Activated T-helper 2 cell treated with anti-CD3 and anti-CD28 coated beads, Interferon-gamma antibody, Interleukin-2, Interleukin-4, amounts not matched to agents 10 μg/mL and 5 μg/mL and 100 μg/mL, durations not matched to agents 14 hours and 24 hours and 36 hours (primary cell): ENCODE measurements at places on chromosomes 5 and 9. TPM values are rescaled to one million over a fixed set of nuclear protein-coding genes. Genes with fewer than 3 reads are reported as not detected.

GRCh38 chr5:101036778-101037177 lies 133.7 kb upstream of the ST8SIA4 start:
- no peak for DNase-seq

- no peak for DNase-seq
Observed at GRCh38 chr5:103450333-103451061, 112.1 kb downstream of the NUDT12 start.

DNA sequence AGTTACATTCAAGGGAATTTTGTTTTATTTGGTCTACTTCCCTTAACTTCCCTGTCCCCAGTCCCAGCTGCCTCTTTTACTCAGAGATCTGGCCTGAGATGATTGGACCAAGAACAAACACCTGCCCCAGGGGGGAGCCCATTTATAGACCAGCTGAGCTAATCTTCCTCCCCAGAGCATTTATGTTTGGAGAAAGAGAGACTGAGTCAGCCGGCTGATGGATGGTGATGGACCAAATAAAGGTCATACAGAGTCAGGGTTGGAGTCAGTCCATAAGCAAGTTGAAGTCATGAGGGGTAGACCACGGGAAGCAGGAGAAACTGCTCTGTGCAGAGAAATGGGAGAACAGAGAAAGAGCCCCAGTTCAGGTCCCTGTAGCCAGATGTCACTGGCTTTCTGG lies 77.7 kb downstream of the TMEM174 start:
- no peak for DNase-seq

DNA sequence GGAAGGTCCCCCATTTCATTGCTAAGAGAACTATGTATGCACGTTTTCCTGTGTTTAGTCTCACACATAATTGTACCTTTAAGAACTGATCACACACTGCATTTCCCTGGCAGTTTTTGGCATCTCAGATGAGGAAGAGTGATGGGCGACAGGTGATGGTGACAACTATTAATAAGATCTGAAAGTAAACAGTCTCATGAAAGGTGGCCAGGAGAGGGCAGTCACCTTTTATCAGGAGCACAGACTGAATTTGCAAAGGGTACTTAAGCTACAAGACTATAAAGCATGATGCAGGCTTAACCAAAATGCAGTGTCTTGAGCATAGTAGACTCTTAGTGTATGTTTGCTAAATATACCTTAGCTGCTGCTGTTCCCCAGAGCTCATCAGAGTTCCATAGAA lies 91.5 kb downstream of the GHR start:
- DNase-seq = no peak

DNA sequence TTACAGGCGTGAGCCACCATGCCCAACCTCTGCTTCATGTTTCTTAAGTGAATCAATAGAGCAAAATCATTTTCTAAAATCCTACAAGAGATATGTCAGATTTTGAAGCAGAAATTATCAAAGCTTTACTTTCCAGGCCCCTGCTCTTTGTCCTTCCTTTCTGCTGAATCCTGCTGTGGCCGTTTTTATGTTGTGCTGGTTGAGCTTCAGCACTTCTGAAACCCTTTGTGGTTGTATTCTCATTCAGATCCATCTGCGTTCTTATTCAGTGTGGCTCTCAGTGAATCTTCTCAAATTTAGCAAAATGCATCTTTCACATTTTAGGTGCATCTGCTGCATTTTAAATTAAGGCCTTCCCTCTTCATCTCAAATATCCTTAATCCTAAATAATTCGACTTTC lies 26.0 kb downstream of the JMY start:
- DNase-seq = no peak

DNA sequence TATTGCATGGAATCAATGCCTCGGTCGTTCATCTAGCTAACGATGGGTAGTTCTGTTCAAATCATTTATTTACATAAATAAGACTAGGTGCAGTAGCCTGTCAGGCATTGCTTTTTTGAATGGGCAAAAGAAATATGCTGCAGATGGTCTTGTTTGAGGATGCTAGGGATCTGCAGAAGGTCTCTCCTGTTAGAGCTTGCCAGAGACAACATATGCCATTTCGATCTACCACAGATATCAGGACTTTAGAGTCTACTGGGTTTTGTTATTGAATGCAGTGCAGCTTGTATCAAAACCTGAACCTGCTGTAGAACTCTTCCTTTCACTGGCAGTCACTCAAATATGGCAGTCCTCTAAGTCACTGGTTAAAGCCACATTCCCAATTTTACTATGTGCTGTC lies 381.1 kb upstream of the CDH10 start:
- DNase-seq = no peak

- no peak for DNase-seq
Observed at GRCh38 chr5:155492191-155492590, 478.6 kb downstream of the KIF4B start.

GRCh38 chr9:112747094-112747493 lies 3.5 kb upstream of the SNX30 start:
- no peak for DNase-seq

GRCh38 chr9:86660146-86660943 lies 287.0 kb downstream of the GAS1 start:
- no peak for DNase-seq

DNA sequence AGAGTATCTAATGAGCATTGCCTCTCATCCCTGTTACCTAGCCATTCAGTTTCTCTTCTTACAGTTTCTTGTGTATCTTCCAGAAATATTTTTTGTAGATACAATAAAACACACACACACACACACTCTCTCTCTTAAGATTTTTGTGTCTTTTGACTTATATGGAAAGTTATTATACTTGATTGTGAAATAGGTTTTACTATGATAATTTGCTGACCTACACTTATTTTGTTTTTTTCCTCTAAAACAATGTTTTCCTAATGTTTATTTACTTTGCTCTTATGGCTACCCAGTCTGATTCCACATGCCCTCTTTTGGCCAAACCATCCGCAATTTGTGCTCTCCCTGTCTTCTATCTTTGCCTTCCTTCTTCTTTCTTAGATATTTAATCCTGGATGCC lies 25.3 kb downstream of the LRRTM2 start:
- DNase-seq = no peak

DNA sequence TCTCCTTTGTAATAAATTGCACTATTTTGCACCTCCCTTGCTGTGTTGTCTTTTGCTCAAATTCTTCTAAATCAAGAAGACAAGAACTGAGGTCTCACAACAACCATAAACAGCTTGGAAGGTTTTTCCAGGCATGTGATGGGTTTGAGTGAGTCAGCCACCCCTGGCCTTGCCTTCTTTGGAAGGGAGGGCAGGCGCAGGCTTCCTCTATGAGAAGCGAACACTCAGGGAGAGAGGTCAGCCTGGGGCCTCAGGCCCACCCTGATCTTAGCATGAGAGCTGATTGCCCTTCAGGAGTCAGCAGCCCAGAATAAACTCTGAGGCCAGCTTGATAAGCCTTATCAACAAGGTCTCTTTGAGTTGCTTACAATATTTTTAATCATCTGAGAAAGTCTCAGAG lies 31.6 kb downstream of the S1PR3 start:
- no peak for DNase-seq

DNA sequence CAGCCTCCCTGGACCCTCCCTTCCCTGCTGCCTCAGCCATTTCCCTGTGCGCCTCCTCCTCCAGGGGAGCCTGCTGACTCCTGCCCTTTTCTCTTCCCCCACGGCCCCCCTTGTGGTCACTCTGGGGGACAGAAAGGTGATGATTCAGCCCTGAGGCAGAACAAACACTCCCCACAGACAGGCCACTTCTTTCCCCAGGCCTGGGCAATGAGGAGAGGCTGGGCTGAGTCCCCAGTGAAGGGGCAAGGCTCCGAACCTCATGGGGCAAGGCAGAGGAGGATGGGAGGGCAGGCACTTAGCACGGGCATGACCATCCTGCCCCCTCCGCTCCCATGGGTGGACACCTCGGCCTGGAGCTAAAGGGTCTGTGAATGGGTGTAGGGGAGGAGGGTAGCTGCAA lies 21.0 kb downstream of the CSF1R start:
- no peak for DNase-seq

GRCh38 chr5:56910210-56910965 lies 992 bp downstream of the SETD9 start:
- DNase-seq = no peak

DNA sequence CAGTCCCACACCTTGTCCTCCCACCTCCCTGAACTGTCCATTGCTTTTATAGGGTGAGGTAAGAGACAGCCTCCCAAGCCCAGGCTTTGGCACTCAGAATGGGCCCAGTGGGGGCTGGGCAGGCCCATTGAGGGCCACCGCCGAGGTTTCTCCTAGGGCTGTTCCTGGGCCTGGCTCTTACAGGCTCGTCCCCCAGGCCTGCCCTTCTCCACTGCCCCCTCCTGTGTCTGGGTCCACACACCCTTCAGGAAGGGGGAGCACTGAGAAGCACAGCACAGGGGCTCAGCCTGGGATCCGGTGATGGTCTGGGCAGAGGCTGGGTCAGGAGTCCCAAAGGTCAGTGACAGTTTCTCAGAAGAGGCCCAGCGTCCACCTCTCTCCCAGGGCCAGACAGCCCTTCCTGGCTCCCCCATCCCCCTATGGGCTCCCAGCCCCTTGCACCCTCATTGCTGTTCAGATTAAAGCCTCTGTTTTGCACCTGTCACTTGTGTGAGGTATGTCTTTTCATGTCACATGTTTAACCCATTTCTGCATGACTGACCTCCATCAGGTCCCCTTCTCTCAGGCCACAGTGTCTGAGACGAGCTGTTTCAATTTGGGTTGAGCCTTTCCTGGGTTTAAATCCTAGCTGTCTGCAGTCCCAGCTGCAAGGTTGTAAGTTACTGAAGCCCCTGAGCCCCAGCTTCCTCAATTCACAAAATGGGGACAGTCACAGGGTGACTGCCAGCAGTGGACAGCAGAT lies 29.4 kb downstream of the IER5L start:
- DNase-seq = no peak

GRCh38 chr5:14678773-14679334 lies 14.3 kb downstream of the OTULIN start:
- DNase-seq = no peak

GRCh38 chr5:65364907-65365306 lies 116.8 kb downstream of the ADAMTS6 start:
- DNase-seq = no peak

DNA sequence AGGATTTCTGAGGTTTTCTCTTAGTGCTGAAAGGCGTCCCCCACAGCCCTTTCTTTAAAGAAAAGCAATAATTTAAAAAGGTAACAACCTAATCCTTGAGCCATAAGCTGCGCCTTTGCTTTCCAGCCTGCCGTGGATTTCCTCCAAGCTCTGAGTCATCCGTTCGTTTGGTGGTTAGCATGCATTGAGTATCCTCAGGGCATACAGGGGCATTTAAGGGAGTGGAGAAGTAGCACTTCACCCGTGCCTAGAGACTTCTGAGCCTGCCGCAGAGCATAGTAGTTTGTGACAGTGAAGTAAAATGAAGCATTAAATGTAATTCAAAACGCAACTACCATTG lies 892 bp upstream of the TNC start:
- no peak for DNase-seq

DNA sequence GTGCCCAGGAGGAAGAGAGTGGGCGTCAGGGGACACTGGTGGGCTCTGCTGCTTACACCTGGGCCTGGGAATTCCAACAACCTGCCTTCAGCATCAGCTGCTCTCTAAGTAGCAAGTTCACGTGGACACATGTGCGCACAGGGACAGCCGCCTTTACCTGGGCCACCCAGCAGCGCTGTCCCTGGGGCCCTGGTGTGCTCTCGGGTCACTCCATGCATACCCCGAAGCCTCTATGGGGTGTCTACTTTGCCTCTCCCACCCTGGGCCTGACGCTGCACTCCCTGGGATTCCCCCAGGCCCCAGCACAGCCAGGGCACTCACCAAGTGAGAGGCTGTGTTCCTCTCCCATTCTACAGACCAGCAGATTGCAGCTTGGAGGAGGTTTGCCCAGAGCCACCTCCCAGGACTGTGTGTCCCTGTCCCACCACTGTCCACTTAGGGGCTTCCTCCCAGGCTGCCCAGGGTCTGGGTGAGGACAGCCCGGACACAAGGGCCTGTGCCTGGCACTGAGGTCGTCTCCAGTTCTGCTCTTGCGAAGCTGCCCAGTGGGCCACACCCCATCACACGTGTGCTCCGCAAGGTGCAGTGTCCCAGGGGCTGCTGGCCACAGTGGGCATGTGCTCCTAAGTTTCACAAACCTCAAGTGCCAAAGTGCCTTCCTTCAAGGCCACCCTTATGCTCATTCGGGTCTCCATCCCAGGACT lies 5.9 kb downstream of the NINJ1 start:
- no peak for DNase-seq

- no peak for DNase-seq
Observed at GRCh38 chr5:88889189-88890069, 6.4 kb upstream of the MEF2C start.

DNA sequence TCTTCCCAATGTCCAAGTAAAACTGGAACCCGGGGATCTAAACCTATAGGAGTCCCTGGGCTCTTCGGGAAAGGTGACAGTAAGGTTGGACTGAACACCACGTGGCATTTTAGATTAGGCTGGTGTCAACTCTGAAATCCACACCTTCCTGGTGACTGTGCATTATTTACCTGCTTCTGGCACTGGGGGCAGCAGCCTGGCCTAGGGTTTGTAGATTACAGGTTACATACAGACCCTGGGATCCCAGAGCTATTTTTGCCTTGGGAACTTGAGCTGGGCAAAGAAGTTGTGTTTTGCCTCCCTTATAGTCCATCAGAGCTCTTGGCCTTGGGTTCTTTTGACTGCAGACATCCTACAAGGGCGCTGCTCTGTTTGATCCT lies 173.2 kb downstream of the DAB2IP start:
- no peak for DNase-seq

The CCL19 gene
- total RNA-seq = not detected in 2 replicates

The BRINP1 gene
- not detected in 2 replicates for total RNA-seq

The LHX6 gene
- total RNA-seq = not detected in 2 replicates

The TTC23L gene
- total RNA-seq = not detected in 2 replicates

The NMUR2 gene
- total RNA-seq = not detected in 2 replicates

The SAXO1 gene
- total RNA-seq = not detected in 2 replicates

The FBXO10 gene
- total RNA-seq = 1.8 and 2.4 TPM in 2 replicates

The FSTL4 gene
- 2.1 and 2.5 TPM in 2 replicates for total RNA-seq

The SMIM33 gene
- total RNA-seq = 0.23 and 0.25 TPM in 2 replicates

The SPAAR gene
- not detected in 2 replicates for total RNA-seq

The ENTREP1 gene
- not detected in 2 replicates for total RNA-seq

The ELAVL2 gene
- not detected in 2 replicates for total RNA-seq

The NPDC1 gene
- 32.7 and 36.0 TPM in 2 replicates for total RNA-seq

The ADAMTS16 gene
- total RNA-seq = not detected in 2 replicates

The HMCN2 gene
- not detected in 2 replicates for total RNA-seq

The CCNH gene
- 68.2 and 70.1 TPM in 2 replicates for total RNA-seq

The PTPRD gene
- 1.1 and 1.5 TPM in 2 replicates for total RNA-seq

The ARHGEF37 gene
- total RNA-seq = 1.1 and 1.6 TPM in 2 replicates

The TMEM252 gene
- not detected in 2 replicates for total RNA-seq

The UGCG gene
- 14.4 and 16.6 TPM in 2 replicates for total RNA-seq

The BTNL8 gene
- total RNA-seq = 0.18 and 0.25 TPM in 2 replicates

The SLC34A3 gene
- total RNA-seq = not detected in 2 replicates

The KIF24 gene
- 4.8 and 5.0 TPM in 2 replicates for total RNA-seq

The SLCO6A1 gene
- not detected in 2 replicates for total RNA-seq
